Panc1 (cell line): ENCODE measurements at places on chromosomes 12 and 14. TPM values are rescaled to one million over a fixed set of nuclear protein-coding genes. Genes with fewer than 3 reads are reported as not detected.

Gene CLEC1A
- total RNA-seq = 0.41 TPM

Gene TMPRSS12
- not detected for total RNA-seq

Gene STYK1
- total RNA-seq = 0.85 TPM

Gene A2M
- 2.1 TPM for total RNA-seq

Gene FOS
- total RNA-seq = 26.8 TPM

GRCh38 chr14:104011824-104012517 is 69.6 kb upstream of the RD3L start:
- DNase-seq = no peak

GRCh38 chr14:105485739-105486162 is 935 bp upstream of the CRIP1 start:
- no peak for DNase-seq

GRCh38 chr14:77257700-77258099 is 13.3 kb downstream of the NGB start:
- DNase-seq = no peak

- DNase-seq = no peak
Measured at GRCh38 chr12:116265351-116266147, 11.9 kb downstream of the MED13L start.

DNA sequence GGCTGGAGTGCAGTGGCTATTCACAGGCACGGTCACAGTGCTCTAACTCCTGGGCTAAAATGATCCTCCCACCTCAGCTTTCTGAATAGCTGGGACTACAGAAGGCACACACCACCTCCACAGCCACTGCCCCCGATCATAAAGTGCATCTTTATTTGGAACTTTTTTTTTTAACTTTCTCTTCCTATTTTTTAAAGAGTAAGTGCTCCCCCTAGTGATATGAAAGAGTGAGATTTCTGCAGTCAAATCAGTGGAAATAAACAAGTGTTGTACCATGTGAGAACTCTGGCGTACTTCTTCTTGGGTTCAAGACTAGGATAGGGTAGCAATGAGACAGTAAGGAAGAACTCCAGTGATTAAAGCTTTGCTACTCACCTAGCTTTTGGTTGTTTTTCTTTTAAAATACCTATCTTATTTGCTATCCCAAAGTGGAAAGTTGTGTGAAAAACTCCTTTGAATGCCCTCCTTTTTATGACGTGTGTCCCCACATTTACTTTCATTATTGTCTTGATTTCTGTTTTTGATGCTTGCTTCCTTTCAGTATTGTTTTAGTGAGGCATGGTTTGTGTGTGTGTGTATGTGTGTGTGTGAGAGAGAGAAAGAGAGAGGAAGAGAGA is 6.6 kb downstream of the PPP4R4 start:
- no peak for DNase-seq
